ENCODE measurements at places on chromosomes 2 and 18. TPM values are rescaled to one million over a fixed set of nuclear protein-coding genes. Genes with fewer than 3 reads are reported as not detected.

The LYPD6B gene
- not detected for total RNA-seq

The ST6GAL2 gene
- total RNA-seq: not detected

The SERPINB5 gene
- not detected for total RNA-seq

The SNORC gene
- total RNA-seq: 1.7 TPM

The DTNA gene
- not detected for total RNA-seq

The RND3 gene
- total RNA-seq: not detected

The SPHKAP gene
- total RNA-seq: not detected

The CPO gene
- total RNA-seq: not detected

The CDH2 gene
- not detected for total RNA-seq

The SDC1 gene
- 0.10 TPM for total RNA-seq

The TMEM198 gene
- 0.46 TPM for total RNA-seq

The SEPTIN10 gene
- total RNA-seq: 1.0 TPM

The IMPA2 gene
- 15.8 TPM for total RNA-seq

The INPP5D gene
- total RNA-seq: 115 TPM

The CYRIA gene
- total RNA-seq: 0.48 TPM

The MYO3B gene
- total RNA-seq: not detected

The RPRM gene
- total RNA-seq: not detected

The CRYGD gene
- total RNA-seq: not detected

The TLX2 gene
- 0.55 TPM for total RNA-seq

The DBI gene
- 147 TPM for total RNA-seq

The ECEL1 gene
- total RNA-seq: not detected

The RETREG2 gene
- total RNA-seq: 99.6 TPM

The SAG gene
- total RNA-seq: 0.55 TPM

The PROM2 gene
- 0.40 TPM for total RNA-seq

The SLC19A3 gene
- not detected for total RNA-seq

The DSG1 gene
- total RNA-seq: not detected

The CCDC141 gene
- total RNA-seq: 13.0 TPM

The PKP4 gene
- 37.4 TPM for total RNA-seq
